D721Med (cell line): ENCODE measurements at places on chromosomes 7 and 10.

DNA sequence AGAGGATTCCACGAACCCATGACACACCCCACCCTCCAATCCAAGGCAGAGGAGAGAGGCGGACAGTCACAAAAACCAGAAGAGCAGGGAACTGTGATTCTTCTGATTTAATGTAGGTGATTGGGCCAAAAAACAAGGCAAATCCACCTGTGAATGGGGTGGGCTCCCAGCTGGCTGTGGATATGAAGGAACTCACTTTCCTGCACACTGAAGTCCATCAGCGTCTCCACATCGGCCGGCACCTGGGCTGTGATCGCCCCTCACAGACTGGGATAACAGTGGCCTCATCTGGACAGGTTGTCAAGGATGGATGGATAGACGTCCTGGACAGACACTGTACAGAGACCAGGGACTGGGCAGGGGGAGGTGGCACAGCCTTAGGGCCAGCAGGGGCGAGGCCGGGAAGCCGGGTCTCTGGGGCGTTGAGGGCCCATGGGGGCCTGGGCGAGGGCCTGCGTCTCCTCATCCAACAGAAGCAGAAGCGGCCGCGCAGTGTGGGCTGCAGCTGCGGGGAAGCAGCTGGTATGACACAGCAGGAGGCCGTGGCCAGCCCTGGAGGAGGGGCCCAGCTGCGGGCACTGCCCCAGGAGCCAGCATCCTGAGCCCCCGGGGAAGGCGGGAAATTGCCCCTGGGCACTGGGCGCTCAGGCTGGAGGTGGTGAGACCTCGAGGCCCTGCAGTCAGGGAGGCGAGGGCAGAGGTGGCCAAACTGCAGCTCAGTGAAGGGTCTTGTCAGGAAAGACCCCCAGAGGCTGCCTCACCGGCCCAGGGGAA is 54.2 kb downstream of the DIP2C start:
- DNase-seq, result no peak

DNA sequence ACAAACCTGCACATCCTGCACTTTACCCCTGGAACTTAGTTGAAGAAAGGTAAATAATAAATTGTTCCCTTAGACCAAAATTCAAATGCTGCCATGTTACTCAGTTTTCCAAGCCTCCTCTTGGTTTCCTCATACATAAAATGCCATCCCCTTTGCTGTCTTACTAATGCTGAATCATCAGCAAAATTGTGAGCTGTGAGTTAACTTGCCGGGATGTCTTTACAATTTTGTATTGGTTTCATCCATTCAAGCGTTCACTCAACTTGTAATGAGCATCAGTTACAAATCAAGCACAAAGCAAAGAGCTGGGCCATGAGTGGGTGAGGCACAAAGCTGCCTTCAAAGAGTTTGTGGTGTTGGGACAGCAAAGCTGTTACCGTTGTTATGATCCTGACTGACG is 395.8 kb upstream of the ZMIZ1 start:
- no peak for DNase-seq

GRCh38 chr10:14884082-14884481 is 5.4 kb downstream of the SUV39H2 start:
- DNase-seq, result no peak

GRCh38 chr10:95814011-95814727 is 58.2 kb downstream of the ENTPD1 start:
- DNase-seq, result no peak

DNA sequence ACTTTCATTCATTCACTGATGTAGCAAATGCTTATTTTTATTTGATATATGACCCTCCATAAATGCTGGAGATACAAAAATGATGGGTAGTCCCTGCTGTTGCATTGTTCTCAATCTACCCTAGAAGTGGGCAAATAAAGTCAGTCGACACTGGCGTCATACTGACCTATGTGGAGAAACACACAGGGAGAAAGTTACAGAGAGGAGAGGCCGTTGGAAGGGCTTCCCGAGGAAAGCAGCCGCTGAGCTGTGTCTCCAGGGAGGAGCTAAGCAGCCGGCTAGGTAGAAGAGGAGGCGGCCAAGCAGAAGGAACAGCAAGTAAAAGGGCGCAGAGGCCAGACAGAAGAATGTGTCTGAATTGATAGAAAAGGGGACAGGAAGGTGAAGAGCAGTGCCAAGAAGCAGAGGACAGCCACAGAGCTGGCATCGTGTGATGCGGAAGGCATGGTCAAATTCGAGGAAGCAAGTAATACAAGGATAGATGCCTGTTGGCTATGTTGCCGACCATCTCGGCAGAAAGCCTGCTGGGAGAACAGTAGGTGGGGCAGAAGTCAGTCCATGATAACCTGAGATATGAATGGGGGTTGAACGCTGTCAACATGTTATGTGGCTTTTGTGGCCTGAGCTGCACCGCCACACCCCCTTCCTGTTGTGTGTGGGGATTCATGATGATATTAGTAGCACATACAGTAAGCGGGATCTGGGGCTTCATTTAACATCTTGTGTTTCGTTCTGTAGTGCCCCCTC is 25.9 kb downstream of the ST8SIA6 start:
- DNase-seq, result no peak

DNA sequence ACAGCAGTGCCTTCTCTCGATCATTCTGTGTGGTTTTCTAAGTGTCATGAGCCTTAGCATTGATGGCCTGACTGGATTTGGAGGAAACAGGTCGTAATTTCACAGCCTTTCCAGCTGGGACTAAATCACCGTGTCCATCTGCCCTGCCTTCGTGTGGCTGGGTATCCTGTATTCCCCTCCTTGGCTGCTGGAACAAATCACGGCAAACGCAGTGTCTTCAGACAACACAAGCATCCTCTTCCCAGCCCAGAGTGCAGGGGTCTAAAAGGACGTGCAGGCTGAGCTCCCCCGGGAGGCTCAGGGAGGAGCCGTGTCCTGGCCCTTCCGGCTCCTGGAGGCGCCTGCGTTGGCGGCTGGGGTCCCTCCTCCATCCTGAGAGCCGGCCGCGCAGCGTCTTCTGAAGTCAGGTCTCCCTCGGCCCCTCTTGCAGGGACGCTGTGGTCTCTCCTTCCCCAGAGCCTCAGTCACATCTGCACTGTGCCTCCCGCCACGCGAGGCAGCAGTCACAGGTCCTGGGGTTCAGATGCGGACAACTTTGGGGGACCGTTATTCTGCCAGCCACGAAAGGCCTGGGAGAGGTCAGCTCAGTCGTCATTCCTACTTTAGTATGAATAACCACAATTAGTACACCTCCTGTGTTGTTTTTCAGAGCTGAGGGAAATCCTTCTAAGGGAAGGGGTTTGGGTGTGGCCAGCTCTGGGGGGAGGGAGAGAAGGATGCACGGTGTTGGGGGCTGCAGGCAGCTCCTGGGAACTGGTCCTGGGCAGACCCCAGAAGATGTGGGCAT is 41.1 kb downstream of the FAM20C start:
- DNase-seq, result no peak

GRCh38 chr7:154856733-154857132 is 146.2 kb downstream of the PAXIP1 start:
- DNase-seq, result no peak

- DNase-seq, result no peak
Observed at GRCh38 chr7:137867289-137867688, 20.5 kb upstream of the DGKI start.

- no peak for DNase-seq
Observed at GRCh38 chr7:45417268-45417667, 156.9 kb upstream of the ADCY1 start.

DNA sequence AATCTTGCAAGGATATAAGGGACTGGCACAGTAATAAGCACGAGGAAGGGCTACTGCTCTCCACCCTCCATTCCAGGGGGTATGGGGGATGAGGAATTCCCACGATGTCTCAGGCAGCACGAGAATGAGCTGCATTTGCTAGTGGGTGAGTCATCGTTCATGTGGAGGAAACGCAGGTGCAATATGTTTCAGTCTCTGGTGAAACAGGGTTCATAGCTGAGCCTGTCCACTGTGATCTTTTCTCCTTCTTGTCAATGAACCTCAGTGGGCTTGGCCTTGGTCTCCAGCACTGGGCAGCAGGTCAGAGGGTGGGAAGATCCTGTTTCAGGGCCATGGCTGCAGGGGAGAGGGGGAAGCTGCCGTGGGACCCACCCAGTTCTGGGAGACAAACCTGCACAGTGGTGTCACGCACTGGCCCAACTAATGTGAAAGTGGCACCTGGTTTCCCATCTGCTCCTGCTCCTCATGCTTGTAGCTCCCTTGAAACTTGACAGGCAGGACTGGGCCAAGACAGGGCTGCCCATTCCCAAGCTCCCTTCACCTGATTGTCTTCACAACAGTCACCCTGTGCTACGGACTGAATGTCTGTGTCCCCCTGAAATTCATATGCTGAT is 181.9 kb downstream of the USP6NL start:
- DNase-seq, result no peak

DNA sequence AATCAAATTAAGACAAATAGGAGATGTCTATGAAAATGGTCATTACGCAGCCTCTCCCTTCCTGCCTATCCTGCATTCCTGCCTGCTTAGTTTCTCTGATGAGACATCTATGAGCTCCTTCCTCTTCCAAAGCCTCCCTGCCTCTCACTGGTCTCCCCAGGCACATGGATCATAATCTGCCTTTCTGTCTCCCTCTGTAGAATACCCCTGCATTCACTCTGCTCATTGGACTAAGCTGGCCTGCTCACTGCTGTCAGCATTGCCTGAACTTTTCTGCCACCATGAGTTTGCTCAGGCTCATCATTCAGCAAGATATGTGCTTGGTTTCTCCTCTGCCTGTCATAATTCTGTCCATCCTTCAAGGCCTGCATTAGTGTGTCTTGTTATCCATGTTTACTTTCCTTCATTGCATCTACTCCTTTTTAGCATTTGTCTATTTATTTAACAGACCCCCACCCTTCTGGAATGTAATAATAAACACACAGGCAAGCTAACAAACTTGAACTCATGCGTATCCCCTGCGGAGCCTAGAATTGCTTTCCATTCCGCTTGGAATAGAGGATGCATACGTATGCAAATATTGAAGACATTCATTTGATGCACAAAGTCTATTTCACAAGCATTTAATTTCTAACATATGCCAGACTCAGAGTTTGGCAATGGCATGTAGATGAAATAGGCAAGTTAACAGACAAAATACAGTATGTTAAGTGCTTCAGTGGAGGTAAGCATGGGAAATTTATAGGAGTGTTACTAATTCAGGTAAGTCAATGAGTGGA is 88.3 kb downstream of the PTPRZ1 start:
- no peak for DNase-seq

- DNase-seq, result no peak
Observed at GRCh38 chr10:42942279-42942950, 134.5 kb upstream of the RET start.

GRCh38 chr7:74026903-74027682 is 880 bp upstream of the ELN start:
- DNase-seq, result peak; percentile 67

DNA sequence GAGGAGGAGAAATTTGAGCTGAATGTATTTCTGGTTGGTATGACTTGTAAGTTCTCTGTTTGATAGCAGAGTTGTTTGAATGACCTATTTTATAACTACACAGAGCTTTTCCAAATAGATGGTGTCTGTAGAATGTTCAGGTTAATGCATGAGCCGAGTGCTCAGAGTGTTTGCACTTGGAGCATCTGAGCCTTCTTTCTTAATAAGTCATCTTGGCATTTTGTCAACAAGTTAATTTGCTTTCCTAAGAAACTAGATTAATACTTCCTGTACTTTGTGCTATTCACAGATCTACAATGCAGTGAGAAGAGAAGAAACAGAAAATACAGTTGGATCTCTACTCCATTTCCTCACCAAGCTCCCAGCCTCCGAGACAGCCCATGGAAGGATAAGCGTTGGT is 138.2 kb downstream of the PLCE1 start:
- no peak for DNase-seq

DNA sequence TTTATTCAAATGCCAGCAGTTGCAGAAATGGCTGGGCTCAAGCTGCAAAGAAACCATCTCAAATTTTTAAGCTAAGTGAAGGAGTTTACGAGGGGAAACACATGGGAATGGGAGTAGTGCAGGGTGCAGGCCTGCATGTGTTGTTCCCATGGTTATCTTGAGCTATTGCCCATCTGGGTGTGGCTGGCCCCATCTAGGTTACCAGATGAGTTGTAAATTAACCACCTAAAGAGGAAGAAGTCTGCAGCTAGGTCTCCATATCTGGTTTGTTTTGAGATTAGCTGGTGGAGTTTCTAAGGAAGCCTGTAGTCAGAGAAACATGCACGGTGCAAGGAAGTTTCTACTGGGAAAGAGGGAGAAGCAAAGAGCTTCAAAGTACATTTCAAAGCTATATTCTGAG is 23.3 kb upstream of the STEAP2 start:
- DNase-seq, result no peak

DNA sequence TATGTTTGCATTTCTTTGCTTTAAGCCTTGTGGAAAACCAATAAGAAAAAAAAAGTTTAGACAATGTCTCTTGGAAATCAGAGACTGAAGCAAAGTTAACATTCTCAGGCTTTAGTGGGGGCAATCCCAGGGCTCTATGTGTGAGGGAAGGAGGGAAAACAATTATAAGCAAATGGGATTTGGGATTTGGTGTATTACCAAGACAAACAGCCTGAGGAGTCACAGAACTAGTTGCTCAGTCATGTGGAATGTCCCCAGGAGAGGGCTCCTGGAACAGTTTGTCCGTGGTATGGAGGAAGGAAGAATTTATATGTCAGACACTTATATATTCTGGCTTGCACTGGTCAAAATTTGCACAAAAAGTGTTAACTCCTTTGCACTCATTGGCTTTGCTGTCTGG is 562.9 kb upstream of the TPK1 start:
- DNase-seq, result no peak

DNA sequence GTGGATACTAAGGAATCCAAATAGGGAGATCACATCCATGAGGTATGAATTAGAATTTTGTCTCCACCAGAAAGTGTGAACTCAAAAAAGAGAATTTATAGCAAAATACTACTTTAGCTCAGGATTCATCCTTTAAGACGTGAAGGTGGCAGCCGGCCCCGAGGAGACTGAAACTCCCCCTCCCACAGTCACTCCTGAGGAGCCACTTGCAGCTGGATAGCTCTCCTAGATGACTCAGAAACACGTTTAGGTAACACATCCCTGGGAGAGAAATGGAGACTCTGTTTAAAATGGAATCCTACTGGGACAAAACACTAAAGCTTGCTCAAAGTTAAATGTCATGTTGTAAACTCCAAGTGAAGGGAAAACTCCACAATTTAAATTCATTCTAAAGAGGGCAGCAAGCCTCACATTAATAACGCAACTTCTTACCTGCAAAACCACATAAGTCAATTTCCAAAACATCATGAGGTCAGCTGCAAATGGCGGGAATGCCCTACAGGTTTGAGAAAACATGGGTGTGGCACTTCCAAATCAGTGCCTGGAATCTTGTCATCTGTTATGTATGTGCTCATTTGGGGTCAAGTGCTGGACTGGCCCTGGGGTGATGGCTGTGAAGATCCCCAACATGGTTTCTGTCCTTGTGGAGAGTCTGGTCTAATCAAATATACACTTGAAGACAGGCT is 46.2 kb downstream of the ICA1 start:
- no peak for DNase-seq
